ENCODE measurements at places on chromosomes 6 and 20. TPM values are rescaled to one million over a fixed set of nuclear protein-coding genes. Genes with fewer than 3 reads are reported as not detected.

The DEFB132 gene
- total RNA-seq: not detected

The KCNK16 gene
- not detected for total RNA-seq

The FABP7 gene
- total RNA-seq: not detected

The NRM gene
- 4.3 TPM for total RNA-seq

The HAO1 gene
- total RNA-seq: not detected

The PLTP gene
- 37.1 TPM for total RNA-seq

The ARMC12 gene
- total RNA-seq: 0.22 TPM

The MLN gene
- not detected for total RNA-seq

The RING1 gene
- total RNA-seq: 24.5 TPM

The TSPYL1 gene
- 125 TPM for total RNA-seq

Measured in cardiac septum (tissue), 1 donor.